ENCODE measurements at places on chromosomes 11 and 22. TPM values are rescaled to one million over a fixed set of nuclear protein-coding genes. Genes with fewer than 3 reads are reported as not detected.

Gene KCNK4
- 0.29 TPM for total RNA-seq

Gene INSC
- total RNA-seq = not detected

Gene ROBO4
- total RNA-seq = not detected

Gene RBM14
- total RNA-seq = 200 TPM

Gene KCTD17
- total RNA-seq = 65.4 TPM

Gene ABTB2
- 14.1 TPM for total RNA-seq

DNA sequence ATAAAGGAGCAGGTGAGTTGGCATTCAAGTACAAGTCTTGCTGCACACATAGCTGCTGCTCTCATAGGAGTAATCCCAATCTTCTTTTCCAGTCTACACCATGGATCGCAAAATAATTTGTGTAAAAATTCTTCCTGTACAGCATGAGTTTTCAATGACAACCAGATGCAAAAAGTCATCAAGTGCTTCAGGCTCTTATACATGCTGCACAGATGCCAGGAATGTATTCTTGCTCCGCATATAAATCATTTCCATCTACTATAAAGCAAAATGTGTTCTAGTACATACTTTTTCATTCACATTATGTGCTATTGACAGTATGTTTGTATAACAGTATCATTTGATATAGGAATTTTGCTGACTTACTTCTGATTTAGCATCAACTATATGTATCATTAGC is 35.4 kb downstream of the NXPE2 start:
- no peak for DNase-seq

DNA sequence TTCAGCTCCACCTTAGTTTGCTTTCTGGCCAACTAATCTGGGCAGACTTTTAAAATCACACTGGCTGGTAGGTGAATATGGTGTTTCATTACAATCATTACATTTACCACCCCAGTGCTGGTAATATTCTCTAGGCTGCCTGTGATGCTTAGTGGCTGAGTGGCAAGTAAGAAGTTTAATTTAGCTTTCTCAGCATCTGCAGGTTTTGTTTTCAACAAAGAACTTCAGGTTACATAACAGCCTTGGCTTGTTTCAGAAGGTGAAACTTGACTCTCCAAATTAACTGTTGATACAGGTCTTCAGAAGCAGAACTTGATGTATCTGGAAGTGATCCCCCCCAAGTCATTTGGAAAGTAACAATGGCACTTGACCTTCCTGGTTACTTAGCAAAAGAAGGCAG is 423.3 kb upstream of the CCDC90B start:
- no peak for DNase-seq

DNA sequence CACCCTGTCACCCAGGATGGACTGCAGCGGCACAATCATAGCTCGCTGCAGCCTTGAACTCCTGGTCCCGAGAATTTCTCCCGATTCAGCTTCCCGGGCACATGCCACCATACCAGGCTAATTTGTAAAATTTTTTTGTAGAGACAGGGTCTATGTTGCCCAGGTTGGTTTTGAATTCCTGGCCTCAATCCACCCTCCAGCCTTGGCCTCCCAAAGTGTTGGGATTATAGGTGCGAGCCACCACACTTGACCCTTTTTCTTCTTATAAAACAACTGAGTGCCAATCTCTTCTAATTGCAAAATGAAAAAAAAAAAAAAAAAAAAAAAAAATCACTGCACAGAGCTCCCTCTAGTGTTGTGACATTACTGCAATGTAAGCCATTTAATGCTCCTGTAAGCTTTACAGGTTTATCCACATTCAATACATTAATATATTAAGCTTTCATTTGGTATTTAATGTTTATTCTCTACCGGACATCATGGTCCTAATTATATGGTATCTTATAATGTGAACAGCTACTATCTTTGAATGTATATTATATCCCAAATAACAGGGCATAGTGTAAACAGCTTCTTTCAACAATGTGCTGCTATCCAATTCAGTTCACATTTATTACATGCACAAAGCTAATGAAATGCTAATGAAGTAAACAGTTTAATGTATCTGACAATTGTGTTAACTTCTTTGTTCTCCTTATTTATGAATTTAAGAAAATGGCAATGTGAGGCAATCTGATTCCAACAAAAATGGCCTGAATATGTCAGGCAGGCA is 44.6 kb downstream of the COPB1 start:
- DNase-seq = no peak

- DNase-seq = no peak
Measured at GRCh38 chr11:3143136-3143880, 21.8 kb downstream of the OSBPL5 start.

DNA sequence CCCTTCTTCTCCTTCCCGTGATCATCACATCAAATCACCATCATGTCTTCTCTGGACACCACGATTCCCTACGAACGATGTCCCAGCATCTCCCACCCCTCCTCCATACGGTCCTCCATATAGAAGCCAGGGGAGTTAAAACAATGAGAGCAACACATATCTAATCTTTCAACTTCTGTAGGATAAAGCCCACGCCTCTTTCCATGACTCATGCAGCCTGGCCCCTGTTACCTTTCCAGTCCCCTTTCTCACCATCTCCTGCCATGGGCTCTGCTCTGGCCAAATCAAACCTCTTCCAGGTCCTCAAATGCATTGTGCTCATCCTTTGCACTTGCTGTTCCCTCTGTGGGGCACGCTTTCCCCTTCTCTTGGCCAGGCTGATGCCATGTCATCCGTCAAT is 23.6 kb downstream of the RPS6KA4 start:
- DNase-seq = no peak

DNA sequence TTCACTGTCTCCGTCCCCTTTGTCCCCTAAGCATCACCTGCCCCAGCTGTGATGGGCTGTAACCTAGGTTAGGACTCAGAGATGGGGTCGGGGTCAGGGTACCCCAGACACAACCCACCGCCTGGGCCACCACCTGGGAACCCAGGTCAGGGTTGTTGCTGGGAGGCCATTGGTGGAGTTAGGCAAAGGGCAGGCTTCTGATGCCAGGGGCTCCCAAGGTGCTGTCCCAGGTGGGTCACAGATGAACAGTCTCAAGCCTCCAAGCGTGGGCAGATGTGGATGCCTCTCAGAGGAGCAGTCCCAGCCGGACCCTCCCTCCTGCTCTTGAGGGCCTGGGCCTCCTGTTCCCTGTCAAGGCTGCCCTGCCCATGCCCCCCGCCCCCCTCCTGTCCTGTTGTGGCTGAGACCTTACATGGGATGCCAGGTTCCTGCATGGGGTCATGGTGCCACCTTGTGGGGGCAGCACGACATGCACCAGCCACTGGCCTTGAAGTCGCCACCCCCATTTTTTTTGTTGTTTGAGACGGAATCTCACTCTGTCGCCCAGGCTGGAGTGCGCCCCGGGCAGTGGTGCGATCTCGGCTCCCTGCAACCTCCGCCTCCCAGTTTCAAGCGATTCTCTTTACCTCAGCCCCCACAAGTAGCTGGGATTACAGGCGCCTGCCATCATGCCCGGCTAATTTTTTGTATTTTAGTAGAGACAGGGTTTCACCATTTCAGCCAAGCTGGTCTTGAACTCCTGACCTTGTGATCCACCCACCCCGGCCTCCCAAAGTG is 12.1 kb downstream of the GATD1 start:
- DNase-seq = peak; percentile 45

DNA sequence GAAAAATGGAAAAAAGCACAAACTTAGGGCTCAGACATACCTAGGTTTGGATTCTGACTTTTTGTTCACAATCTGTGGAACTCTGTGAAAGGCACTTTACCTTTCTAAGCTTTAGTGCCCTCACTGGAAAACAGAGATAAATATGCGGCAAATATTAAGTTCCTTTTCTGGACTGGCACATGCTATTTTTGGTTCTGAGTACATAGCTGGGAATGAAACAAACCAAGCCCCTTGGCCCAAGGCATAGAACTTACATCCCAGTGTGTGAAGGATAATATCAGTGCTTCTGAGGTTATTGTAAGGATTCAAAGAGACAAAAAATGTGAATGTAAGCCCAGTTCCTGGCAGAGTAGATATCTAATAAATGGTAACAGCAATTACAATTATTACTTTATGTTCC is 227.5 kb downstream of the ADAMTS15 start:
- no peak for DNase-seq

DNA sequence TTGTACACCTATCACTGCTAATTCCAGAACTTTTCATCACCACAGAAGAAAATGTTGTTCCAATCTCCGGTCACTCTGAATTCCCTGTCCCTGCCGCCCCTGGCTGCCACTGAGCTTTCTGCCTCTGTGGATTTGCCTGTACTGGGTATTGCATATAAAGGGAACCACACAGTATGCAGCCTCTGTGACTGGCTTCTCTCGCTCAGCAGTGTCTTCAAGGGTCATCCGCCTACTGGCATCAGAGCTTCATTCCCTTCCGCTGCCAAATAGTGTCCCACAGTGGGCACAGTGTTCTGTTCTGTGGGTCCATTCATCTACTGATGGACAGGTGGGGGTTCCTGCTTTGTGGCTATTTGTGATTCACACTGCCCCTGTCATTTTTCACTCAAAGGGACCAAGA is 5.3 kb downstream of the DHCR7 start:
- no peak for DNase-seq

DNA sequence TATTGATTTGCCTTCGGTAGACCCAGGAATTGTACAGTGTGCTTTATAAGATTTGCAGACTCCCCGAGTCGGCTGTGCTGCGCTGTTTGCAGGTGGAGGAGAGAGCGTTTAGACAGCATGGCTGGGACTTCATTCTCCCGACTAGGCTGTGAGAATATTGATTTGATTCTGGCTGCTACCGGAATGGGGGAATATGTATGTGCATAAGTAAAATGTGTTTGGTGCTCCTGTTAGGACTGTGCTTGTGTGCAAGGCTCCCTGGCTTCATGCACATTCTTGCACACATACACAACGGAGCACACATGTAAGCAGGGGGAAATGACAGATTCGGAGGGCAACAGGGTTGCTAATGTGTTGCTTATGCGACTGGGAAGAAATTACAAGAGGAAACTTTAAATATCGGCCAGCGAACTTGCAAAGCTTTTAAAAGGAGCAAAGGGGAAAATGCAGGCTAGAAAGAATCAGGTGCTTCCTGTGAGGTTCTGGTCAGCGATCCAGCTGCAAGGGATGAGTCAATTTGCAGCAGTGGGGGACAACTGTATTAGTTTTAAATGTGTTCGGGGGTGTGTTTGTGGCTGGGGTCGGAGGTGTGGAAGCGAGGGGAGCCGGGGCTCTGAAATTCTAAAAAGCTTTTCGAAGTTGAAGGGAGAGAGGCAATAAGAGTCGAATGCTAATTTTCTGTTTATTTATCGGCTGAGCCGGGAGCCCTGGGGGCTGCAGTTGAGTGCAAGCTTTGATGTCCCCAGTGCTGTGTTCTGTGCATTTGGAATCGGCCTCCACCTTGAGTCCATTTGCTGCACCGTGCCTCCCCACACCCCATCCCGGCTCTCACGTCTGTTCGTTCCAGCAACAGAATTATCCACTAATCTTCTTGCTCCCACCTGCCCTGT is 731 bp downstream of the NTM start:
- DNase-seq = no peak

DNA sequence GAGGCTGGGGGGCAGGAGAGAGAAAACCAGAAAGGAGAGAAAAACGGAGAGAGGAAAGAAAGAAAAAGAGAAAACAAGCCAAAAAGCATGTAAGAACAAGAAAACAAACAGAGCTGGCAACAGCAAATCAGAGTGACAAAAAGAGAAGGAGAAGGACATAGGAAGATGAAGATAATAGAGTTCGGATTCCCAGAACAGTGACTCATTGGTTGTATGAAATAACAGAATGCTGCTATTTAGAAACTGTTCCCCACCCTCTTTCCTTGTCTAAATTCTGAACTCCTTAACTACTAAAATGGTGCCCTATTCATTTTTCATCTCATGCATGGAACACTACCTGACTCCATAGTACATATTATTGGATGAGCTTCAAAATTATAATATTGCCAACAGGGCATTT is 317.4 kb downstream of the C11orf87 start:
- DNase-seq = no peak

GRCh38 chr11:64745521-64746328 is 1.8 kb upstream of the RASGRP2 start:
- DNase-seq = peak; percentile 80

- no peak for DNase-seq
Measured at GRCh38 chr11:92865352-92865751, 104.1 kb upstream of the MTNR1B start.

GRCh38 chr11:71285111-71285510 is 32.7 kb upstream of the SHANK2 start:
- no peak for DNase-seq

GRCh38 chr11:95365348-95365747 is 134.3 kb upstream of the SESN3 start:
- DNase-seq = no peak

- no peak for DNase-seq
Measured at GRCh38 chr11:76839311-76839710, 21.4 kb upstream of the ACER3 start.

DNA sequence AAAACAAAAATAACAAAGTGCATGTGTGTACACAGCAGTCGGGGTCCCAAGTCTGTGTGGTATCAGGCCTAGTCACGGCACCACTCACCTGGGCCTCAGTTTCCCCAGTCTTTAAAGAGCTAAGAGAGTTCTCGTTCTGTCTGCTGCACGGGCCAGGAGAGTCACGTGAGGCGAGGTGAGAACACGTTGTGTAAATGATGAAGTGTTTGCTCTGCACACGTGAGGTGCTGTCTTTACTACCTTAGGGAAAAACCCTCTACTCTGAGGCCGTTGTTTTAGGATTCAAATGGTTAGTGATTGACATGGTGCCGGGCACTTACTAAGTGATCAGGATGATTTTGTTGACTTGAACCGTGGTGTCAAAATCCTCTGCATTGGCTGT is 86.5 kb upstream of the PPARA start:
- DNase-seq = no peak

DNA sequence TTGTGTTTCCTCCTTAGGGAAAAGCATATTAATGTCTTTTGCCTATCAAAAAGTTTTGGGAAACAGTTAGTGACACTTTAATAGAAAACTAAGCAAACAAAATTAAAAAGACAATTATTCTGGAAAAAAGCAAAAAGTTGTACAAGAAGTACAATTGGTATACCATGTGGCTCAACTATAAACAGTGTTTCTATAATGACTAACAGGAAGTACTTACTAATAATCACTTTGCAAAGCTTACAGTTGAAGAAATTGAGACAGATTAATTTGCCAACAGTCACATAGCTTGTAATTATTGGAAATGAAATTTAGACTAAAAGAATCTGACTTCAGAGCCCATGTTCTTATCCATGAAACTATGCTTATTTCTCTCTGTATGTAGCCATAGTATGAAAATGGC is 24.7 kb downstream of the PPME1 start:
- no peak for DNase-seq

- DNase-seq = no peak
Measured at GRCh38 chr11:15747671-15748070, 608.7 kb downstream of the SOX6 start.

Data from activated T-helper 1 cell treated with anti-CD3 and anti-CD28 coated beads, Interleukin-12 subunit alpha, Interleukin-12 subunit beta, Interleukin-2, Interleukin-4 antibody, amounts not matched to agents 30 ng/mL and 10 ng/mL and 1 ng/mL, durations not matched to agents 14 hours and 24 hours and 36 hours (primary cell).